ENCODE measurements at places on chromosomes 12 and 14.
A peak's percentile ranks its signal among the peaks of the same experiment; 100 is the strongest.

DNA sequence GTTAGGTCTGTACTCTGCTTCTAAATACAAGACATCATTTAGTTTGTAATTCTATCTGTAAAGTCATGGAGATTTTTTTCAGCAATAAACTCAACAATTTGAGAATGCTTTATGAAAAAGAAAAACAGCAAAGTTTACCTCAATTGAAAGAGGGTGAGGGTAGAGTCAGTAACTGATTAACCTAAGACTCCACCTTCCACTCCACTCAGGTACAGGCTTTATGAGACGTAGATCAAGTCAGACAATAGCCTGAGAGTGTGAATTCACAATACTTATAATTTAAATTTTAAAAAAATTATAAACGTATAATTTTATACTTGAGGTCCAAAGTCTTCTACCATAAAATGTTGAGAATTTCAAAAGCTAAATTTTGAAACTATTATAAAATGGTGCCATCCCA lies 45.9 kb downstream of the BCL2L14 start:
- DNase-seq, result no peak

DNA sequence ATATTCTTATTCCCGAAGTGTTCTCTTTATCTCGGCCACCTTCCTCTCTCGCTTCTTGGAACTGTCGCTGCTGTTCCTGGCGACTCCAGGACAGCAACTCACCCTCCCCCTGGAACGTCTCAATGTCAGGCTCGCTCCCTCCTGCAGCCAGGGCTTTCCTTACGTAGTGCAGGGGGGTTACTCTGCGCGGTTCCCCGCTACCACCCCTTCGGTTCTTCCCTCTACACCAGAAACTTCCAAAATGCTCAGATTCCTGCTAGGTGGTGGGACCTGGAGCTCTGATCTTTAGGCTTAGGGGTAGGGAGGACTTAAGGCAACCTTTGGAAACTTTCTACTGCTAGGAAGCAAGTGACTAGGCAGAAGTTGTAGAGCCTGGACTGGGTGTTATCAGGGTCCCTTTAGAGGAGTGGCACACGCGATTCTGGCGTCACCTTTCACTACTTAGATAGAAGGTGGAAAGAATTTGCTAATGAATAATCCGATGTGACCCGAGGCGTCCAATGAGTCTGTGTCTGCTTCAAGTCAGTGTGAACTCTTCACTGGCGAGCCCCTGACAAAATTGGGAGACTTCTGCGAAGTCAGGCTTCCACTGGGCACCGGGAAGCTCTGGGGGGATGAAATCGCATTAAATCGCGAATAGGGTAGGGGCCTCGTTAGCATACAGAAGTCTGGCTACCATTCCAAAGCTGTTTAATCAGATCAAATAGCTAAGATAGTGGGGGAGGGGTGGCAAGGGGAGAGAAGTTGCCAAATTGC lies 900 bp upstream of the DPF3 start:
- DNase-seq, result peak; percentile 2

- no peak for DNase-seq
Measured at GRCh38 chr12:119206348-119207062, 27.8 kb downstream of the HSPB8 start.

- DNase-seq, result no peak
Measured at GRCh38 chr14:32941668-32942065, 3.0 kb downstream of the NPAS3 start.

- no peak for DNase-seq
Measured at GRCh38 chr14:104680806-104681688, 8.4 kb upstream of the INF2 start.

DNA sequence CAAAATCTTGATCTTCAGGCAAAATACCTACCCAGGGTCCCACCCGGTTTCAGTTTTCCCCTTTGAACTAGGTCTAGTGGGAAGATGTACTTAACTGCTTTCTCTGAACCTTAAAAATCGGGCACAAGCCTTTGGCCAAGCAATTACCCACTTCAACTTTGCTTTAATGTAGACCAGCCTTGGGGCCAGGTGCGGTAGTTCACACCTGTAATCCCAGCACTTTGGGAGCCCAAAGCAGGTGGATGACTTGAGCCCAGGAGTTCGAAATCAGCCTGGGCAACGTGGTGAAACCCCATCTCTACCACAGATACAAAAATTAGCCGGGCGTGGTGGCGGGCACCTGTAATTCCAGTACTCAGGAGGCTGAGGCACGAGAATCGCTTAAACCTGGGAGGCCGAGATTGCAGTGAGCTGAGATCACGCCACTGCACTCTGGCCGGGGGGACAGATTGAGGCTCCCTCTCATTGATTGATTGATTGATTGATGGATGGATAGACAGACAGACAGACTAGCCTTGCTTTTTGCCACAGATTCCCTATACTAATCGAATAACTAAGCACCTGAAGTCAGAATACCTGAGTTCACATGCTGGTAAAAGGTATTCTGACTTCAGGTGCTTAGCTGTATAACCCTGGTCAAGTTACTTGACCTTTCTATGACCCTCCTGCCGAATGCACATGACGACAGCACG lies 1.9 kb downstream of the CLIP1 start:
- DNase-seq, result no peak

- DNase-seq, result no peak
Measured at GRCh38 chr14:63918411-63918810, 65.6 kb downstream of the SYNE2 start.

DNA sequence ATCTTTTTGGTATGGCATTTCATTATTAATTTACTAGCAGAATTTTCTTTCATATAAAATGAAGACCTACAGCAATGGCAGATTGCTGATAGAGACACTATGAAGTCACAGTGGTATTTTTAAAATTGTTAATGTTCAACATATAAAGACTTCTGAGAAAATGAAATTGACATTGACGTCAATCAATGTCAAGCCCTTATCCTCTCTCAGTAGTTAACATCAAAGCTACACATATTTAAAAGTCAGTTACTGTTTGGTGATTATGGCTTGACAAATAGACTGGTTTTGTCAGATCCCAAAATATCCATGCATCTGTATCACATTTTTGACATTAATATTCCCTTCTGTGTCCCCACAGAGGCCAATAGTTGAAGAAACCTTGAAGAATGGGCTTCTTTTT lies 1069.1 kb upstream of the SEL1L start:
- DNase-seq, result no peak

DNA sequence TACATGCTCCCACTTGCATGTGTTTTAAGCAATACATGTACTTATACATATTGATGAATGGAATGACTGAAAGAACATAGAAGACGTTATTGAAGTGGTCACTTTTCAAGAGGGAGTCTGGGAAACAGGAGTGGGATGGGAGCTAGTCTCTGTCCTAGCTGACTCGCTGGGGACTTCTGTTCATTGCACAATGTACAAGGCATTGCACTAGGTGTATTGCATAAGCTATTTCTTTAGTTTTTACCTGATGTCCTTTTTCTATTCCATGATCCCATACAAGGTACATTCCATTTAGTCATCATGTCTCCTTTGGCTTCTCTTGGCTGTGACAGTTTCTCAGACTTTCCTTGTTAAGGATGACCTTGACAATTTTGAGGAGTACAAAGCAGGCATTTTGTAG lies 4.0 kb upstream of the MYO1H start:
- no peak for DNase-seq

- DNase-seq, result no peak
Measured at GRCh38 chr12:76864791-76865400, 13.9 kb downstream of the CSRP2 start.

- no peak for DNase-seq
Measured at GRCh38 chr14:93230539-93230938, 23.5 kb downstream of the UBR7 start.

DNA sequence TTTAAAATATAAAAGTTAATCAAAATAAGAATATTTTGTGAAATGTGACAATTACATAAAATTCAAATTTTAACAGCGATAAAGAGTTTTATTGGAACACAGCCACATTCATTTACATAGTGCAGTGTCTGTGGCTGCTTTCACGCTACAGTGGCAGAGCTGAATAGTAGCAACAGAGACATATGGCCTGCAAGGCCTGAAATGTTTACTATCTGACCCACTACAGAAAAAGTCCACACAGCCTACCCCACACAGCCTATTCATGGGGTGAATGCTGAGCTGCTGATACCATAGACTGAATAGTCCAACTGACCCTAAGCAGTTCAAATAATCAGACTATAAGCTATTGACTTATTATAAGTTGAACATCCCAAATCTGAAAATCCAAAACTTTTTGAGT lies 13.2 kb downstream of the GNS start:
- DNase-seq, result no peak

DNA sequence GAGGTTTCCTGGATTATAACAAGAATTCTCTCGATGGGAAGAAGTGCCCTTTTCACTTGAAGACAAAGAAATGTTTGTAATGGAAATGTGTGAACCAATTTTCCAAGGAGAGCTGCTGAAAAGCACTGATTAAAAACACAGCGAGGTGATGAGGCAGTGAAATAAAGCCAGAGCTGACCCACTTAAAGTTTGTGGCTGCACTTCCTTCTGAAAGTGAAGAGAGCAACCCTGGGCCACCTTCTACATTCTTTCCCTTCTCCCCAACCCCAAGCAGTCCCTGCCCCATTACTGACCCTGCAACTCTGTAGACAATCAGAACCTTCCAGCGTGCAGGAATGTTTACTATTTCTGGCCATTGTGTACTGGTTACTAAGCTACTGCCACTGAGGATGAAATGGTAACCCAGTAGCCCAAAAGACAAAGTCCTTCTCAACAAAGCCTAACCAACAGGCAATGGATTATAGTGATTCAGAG lies 173.9 kb downstream of the TTC7B start:
- no peak for DNase-seq

DNA sequence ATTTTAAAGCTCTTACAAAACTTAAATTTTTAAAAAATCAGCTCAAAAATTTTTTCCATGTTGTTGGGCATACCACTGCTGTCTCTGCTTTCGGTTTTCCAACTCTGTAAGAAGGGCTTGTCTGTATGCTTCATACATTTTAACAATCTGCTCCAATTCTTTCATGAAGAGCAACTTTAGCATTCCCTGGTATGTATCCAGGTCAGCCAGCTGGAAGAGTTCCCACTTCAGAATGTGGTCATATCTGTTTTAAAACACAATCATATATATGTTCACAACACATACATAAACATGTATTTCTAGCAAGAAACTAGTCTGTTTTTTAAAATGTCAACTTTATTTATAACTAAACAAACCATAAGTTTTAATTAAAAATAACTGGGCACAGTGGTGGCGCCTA lies 33.0 kb downstream of the SAV1 start:
- DNase-seq, result no peak

GRCh38 chr14:39441805-39442204 lies 9.6 kb upstream of the FBXO33 start:
- DNase-seq, result no peak

- DNase-seq, result no peak
Measured at GRCh38 chr12:12975322-12976077, 23.5 kb upstream of the GPRC5D start.
